ENCODE measurements at places on chromosomes 4 and X.

DNA sequence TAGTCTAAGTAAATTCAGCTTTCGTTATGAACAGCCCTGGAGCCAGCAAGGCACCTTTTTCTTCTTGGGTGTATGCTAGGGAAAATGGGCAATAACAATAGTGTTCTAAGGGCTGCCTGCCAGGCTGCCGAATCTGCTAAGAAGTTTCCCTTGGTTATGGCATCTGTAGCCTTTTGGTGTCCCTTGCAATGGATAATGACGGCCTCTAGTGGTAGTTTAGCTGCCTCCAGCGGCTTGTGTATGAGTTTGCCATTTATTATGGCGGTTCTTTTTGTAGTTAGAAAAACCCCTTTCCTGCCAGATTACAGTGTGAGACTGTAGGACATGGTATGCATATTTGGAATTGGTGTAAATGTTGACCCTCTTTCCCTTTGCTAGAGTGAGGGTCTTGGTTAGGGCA lies 78.9 kb upstream of the SPIN4 start:
- DNase-seq, result no peak

DNA sequence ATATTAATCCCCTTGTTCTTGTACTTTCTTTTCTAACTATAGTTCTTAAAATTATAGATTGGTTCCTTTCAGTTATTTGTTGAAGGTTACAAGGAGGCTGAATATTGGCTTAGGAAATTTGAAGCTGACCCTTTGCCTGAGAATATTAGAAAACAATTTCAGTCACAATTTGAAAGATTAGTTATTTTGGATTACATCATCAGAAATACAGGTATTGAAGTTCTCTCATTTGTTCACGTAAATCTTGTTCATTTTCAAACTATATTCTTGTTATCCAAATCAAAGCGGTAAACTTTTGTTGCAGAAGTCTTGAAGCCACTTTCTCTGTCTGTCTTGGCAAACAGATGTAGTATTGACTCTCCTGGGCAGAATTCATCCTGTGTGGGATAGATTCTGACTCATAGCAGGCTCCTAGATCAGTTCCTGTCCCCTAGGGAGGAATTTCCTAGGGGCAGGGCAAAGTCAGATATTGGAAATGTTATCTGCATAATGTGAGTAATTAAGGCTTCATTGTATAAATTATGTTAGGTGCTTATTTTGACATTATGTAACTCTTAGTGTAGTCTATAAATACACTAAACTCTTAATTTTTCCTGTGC lies 25.2 kb downstream of the PI4K2B start:
- DNase-seq, result peak; percentile 13

DNA sequence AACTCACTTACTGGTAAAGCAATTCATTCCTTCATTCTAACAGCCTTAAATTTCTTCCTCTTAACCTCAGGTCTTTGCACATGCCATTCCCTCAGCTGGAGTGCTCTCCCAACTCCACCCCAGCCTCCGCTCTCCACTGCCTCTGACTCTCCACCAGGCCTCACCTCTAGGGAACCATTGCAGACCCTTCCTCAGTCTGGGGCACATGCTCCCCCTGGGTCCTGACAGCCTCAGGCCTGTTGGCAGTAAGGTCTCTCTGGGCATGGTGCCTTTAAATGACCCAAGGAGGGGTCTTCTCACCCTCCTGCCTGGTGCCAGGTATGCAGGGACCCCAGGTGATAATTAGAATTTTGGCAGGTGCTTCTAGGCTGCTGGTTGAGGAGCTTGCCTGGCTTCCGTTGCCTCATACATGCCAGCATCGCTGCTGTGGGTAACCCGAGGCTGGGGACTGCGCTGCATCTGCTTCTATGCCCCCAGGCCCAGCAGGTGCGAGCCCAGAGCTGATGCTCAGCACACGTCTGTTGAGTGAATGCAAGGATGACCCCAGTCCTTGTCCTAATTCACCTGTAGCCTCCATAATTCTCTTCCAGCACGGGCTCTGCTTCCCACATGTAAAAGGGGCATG lies 27.5 kb upstream of the GPR78 start:
- DNase-seq, result no peak

- DNase-seq, result no peak
Observed at GRCh38 chr4:105107095-105107856, 39.4 kb upstream of the TET2 start.

GRCh38 chr4:176971576-176972115 lies 178.9 kb upstream of the VEGFC start:
- DNase-seq, result no peak
